ENCODE measurements at places on chromosomes 7 and 10.

DNA sequence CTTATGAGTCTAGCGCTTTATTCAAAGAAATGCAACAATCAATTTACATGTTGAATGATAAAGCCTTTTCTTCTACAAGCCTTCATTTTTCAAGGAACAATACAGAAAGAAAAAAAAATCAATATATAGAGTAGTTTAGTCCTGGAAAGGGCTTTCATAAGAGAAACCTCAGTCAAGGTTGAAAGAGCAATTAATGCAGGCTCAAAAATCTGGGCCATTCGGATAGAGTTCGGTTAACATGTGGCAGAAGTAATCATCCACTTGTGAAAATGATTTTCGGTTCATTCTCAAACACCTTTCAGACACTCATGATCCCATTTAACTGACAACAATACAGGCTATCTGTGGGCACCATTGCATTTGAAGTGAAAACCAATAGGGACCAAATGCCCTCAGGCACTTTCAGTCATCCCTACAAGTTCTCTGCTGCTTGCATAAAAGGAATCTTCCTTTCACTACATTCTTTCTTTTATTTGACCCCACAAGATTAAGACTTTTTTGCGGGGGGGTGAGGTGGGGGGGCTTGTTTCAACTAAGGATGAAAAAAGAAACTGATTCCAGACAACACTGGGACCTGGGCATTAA lies 177.9 kb downstream of the RNF133 start:
- no peak for DNase-seq

GRCh38 chr7:11524476-11525397 lies 307.3 kb downstream of the THSD7A start:
- DNase-seq, result no peak

GRCh38 chr10:22314852-22315251 lies 1.3 kb upstream of the COMMD3 start:
- DNase-seq, result no peak

DNA sequence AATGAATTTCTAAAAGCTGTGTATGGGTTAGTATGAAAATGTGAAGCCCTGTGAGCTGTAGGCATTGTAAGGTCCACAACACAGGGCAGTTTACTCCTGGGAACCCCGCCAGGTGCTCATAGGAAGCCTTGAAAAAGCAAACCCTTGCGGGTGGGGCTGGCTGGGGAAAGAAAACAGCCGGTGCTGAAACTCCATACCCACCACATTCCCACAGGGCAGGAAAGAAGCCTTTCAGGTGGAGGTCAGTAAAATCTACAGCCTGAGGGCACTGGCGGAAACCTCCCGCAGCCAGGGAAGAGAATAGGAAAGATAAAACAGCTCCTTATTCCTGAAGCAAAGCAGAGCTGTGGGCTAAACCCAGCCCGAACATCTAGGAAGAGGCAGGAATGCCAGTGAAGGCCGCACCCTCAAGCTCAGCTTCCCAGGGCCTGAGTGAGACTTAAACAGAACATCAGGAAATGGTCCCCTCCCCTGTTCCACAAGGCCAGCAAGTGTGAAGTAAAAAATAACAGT lies 34.7 kb downstream of the PODXL start:
- no peak for DNase-seq

DNA sequence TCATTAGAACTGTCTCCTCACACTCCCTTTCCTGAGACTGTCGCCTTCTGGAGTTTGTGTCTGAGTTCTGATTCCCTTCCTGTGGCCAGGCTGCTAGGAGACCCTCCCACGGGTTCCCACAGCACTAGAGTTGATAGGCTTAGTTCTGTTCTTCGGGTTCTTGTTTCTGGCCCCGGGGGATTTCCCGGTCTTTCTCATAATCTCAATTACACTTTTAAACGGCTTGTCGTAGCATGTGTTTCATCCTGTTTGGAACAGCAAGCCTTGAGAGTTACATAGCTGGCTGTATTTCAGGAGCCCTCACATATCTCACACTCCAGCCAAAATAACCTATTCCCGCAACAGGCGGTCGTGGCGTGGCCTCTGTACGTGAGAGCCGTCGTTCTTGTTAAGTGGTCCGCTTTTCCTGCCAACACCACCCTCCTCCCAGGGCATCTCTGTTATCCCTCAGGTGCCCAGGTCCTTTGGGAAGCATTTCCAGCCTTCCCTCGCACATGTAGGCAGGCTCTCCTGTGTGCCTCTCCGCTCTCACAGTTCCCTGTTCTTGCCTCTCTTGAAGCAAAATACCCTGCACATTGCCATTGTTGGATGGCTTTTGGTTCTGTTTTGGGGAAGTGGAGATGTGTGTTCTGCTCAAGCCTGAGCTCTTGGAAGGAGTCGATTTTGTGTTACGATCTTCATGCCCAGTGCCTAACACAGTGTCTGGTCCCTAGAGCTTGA lies 46.0 kb downstream of the CDC123 start:
- DNase-seq, result no peak

GRCh38 chr10:10489805-10490571 lies 527.7 kb upstream of the CELF2 start:
- DNase-seq, result no peak

GRCh38 chr7:116862951-116863670 lies 724 bp downstream of the CAPZA2 start:
- no peak for DNase-seq

GRCh38 chr10:3486346-3487065 lies 298.5 kb downstream of the KLF6 start:
- no peak for DNase-seq

GRCh38 chr7:32569388-32570289 lies 74.3 kb downstream of the AVL9 start:
- DNase-seq, result no peak

DNA sequence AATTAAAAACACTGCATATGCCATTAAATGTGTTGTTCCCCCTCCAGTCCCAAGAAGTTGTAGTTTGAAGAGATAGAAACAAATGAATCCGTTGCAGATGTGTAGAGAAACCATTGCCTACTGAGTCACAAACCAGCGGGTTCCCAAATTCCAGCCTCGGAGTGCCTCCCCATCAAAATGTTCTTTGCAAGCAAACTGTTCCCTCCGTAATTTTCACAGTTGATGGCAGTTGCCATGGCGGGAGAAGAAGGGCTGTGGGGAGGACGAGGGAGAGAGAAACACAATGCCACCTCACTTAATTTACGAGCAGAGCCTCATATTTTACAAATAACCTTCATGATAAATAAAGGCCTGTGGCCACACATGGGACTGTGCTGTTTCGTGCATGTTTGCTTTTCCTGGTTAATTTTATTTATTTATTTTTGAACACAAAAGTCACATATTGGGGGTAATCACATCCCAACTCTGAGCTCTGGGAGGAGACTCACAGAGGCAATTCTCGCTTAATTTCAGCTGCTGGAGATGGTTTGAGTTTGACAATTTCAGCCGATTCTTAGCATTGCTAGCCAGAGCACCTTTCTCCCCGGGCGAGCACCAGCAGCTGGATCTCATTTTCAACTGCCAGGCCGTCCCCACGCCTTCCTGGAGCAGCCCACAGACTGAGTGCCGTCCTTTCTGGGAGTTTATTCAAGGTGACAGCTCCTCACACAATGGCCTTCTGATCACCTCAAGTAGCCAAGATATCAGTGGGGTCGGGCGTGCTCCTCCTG lies 1084.2 kb downstream of the KCNMA1 start:
- no peak for DNase-seq

DNA sequence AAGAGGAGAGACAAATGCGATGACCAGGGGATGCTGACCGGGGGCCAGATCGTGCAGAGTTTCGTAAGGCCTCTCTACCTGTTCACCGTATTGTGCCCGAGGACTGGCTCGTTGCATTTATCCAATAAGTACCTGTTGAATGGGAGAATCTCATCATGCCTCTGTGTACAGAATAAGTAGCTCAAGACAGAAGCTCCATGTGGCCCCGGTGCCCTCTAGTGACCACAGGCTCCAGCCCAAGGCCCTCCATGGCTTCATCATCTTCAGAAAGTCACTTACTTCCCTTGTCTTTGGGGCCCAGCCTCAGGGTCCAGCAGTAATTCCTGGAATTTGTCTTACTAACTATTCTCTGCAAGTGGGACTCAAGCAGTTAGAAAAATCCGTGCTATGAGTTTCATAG lies 151.0 kb downstream of the CHN2 start:
- DNase-seq, result no peak

DNA sequence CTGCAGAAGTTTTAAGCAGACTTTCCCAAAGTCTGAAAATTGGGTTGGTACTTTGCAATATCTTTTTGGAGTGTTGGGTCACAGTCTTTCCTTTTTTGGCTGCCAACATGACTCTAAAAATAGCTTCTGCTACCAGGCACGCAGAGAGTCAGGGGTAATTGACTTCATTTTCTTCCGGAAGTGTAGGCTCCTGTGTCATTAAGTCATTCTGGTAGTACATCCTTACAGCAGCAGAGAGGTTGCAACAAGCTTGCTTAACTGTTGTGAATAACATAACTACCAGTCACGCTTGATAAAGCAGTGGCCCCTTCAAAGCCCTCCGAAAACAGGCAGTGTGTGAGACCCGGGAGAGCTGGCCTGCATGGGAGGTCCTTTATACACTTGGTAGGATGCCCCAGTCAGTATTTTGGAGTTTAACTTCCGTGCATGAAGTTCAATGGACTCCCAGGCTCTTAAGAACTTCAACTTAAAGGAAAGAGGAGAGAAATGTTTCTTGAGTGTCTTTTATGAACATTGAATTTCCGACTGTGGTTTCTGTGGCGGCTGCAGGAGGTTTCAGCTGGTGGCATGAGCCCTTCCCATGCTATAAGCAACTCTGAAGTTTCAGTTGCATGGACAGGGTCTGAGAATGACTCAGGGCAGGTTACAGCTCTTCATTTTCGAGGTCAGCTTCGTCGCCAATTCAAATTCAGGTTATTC lies 310.7 kb downstream of the GALNT17 start:
- DNase-seq, result no peak

DNA sequence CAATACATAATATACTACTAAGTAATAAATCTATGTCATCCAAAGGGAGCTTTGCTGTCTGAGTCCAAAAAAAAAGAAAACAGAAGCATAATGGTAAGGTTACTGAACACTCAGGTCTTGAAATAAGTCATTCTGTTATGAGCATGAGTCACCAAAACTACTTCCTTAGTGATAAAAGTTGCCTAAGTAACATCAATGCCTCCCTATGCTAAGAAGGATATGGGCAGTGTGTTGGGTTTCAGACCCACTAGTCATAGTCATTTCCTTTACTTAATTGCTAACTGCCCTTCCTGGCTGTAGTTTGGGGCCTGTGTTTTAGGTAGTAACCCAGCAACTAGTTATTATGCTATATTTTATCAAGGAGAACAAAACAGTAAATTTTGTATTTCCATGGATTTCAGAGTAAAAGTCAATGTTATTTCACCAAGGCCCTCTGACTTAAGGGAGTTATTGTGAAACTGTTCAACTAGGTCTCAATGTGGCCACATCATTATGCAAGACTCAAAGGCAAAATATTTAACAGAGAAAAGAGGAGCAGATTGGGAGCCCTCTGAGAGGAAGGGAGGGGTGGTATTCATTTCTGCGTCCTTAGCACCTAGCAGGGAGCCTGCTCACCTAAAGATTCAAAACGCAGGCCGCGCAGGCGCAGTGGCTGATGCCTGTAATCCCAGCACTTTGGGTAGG lies 11.7 kb upstream of the VIM start:
- DNase-seq, result no peak

- no peak for DNase-seq
These were observed 70.2 kb downstream of the RBM20 start for GRCh38 chr10:110714356-110714755.

DNA sequence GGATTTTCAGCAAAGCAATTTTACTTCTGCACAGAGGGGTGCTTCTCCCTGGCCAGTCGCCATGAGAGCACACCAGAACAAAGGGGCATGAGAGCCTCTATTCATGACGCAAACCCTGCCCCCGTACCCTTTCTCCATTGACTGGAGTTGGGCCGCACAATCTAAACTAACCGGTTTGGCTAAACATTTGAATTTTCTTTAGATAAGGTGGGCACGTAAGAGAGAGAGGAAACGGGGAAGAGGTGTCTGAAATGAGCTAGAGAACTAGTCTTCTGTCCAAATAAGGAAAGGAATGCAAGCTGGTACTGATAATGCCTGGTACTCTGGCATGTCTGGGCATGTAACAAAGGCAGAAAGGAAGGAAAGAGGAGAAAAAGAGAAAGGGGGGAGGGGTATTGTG lies 13.2 kb upstream of the SCIN start:
- no peak for DNase-seq

GRCh38 chr7:118492466-118492865 lies 268.0 kb downstream of the ANKRD7 start:
- DNase-seq, result no peak

GRCh38 chr7:144728551-144728950 lies 107.3 kb downstream of the TPK1 start:
- no peak for DNase-seq

DNA sequence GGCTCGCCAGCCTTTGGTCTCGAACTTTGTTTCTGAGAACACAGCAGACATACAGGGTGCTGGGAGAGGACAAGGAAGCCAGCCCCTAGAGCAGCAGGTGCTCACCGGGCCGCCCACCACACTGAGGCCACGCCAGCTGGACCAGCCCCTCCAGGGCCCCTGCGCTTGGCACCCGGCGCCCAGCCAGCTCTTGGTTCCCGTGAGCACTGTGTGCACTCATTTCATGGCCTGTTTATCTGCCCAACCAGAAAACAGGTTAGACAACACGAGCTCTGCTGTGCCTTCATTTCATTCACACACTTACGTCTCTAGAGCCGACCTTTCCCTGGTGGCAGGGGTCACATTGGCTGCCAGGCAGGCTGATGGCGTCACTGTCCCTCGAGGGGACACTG lies 104.0 kb downstream of the CYTH3 start:
- DNase-seq, result no peak

DNA sequence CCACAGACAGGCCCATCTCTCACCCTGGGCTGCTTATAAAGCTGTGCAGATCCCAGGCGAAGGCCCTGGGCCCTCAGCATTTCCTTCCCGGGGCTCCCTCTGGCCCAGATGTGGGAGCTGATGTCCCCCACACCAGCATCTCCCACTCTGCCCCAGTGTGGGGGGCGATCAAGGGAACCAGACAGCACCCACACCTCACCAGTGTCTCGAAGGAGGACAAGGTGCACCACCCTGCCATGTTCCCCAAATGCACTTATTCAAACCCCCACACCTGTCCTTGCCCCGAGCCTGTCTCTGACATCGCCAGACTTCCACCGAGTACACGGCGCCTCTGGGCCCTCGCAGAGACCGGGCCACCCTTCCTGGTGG lies 19.6 kb downstream of the DPYSL4 start:
- DNase-seq, result no peak

DNA sequence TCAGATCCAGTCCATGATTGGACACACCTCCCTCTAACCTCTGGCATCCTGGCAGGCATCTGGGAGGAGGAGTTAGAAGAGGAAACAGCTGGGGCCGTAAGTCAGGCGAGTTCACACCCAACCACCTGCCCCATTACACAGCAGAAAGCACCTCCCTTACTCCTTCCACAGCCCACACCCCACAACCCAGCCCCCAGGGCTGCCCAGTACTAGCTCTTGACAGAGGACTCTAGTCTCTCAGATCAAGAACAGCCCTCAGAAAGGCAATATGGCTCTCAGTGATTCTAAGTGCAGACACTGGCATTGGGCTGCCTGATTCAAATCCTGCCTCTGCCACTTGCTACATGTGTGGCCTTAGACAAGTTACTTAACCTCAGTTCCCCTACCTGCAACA lies 34.1 kb downstream of the KCNMA1 start:
- DNase-seq, result no peak
